ENCODE measurements at places on chromosomes 5 and 9.

- DNase-seq = no peak
Observed at GRCh38 chr9:38408719-38409118, 15.5 kb downstream of the IGFBPL1 start.

DNA sequence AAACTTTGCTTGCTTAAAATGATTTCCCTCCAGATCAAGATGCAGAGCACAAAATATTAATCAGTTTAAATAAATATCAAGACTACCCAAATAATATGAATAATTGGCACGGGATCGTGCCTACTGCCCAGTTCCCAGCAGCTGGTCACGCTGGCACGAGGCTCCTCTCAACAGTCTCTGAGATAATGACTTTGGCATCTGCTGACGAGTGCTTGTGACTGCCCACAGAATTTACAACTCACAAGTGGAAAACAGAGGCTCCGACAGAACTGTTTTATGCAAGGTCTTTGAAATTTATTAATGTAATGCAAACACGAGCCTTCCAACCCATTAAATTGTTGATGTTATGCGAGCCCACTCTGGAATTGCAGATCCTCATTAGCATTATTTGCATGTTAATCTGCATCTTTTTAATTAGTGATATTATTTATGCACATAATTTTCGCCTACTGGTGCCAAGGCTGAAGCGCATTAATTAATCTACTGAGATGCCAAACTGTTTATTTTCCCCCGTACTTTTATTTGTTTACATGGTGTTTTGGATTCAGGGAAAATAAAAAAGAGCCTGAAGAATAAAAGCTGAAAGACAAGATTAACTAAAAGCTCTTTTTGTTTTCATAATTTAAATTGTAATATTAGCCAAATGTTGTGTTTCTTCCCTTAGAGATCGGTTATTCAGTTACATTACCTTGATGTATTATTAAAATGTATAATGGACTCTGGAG lies 369.3 kb upstream of the IRX1 start:
- DNase-seq = no peak

DNA sequence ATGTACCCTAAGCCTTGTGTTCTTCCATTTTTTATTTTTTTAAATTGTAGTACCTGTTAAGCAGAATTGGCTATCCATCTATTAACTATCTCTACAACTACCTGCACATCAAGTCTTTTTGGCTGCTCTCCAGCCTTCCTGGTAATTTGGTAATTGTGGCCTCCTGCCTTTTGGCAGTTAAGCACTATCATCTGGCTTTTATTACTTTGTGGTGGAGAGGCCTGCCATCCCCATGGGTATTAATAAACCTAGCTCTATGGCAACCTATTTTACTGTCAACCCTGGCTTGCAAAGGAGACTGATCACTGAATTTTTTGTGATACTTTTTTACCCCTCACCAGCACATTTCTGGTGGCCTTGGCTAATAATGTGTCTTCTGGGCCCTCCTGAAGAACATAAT lies 20.5 kb downstream of the SELENOP start:
- DNase-seq = no peak

DNA sequence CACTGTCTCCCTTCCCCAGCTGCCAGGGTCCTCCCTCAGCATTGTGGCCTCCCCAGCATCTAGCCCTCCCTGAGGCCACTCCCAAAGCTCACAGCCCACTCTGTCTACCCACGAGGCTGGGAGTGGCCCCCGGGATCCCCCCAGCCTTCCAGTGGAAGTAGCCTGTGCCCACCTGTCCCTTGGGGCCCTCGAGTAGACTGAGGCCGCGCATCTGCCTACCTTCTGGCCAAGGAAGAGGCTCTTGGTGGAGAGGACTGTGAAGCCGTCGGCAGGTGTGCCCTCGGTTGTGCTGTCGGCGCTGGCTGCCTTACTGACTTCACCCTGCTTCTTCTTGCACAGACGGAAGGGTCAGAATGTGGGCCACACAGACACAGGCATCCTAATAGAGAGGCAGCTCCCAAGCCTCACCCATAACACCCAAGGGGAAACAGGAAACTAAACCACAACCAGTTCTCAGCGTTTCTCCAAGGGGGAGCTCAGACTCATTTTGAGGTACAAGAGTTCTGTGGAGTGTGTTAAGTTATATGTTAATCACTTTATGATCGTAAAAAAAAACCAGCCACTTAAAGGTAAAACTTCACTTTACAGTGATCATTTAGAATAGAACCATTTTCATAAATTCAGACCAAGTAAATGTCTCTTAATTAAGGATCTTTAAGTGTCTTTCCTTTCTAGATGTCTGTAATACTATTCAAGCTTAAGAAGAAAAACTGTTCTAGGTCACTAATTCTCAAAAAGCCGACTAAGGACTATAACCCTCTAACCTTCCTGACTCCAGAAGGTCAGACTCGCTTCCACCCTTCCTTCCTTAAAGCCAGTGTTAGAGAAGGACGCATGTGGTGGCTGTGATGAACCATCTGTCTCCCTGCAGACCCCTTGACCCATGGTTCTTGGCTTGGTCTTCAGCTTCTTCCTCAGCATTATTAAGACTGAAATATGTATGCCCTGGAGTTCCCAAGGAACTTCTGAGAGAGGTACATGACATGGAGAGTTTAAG lies 38.5 kb downstream of the MACROH2A1 start:
- no peak for DNase-seq

DNA sequence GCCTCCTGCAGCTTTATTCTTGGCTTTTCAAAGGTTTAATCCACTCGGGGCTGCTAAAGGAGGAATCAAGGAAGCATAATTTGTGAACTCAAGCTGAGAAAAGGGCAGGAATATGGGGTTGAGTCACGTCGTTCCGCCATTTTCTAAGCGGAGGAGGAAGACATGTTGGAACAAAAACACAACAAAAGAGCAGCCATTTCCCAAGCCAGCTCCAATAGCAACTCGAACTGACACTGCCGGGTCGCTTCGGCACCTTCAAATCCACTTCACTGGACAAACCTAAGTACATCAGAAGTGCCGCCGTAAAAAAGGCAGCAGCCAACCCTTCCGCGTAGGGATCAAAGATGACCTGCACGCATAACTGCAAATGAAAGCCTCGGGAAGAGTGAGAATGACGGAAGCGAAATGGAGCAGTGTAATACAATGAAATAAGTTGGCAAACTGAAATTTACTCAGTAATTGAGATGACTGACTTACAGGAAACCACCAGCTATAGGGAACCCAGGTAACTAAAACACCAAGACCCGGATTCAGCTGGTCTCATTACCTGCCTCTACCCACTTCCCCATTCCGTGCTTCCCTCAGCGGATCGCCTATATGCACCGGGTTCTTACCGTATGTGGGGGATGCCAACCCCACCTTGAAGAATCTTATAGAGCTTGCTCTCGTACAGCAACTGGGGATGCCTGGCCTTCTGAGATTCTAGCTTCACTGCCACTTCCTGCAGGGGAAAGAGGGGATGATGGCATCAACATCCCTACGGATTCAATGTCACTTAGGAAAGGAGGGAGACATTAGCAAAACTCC lies 1.6 kb downstream of the CSNK1A1 start:
- peak; percentile 56 for DNase-seq

Data from activated CD4-positive, alpha-beta T cell treated with anti-CD3 and anti-CD28 coated beads for 48 hours (primary cell).